ENCODE measurements at places on chromosomes 6 and 20.

DNA sequence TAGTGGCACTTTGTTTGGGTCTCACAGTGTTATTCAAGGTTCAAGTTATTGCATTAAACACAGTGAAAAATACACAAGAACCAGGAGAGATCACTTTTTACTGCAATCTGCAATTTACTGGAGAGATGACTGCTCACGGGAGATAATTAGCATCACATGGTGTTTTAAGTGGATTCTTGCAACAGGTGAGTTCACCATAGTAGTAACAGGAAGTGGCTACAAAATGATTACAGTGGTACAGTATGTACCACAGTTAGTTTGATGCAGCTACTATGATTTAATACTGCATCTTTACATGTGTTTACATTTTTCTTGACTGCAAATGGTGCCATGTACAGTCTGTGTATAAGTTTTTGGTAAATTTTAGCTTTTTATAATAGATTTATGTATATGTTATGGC lies 96.5 kb upstream of the SCP2D1 start:
- DNase-seq, result no peak

DNA sequence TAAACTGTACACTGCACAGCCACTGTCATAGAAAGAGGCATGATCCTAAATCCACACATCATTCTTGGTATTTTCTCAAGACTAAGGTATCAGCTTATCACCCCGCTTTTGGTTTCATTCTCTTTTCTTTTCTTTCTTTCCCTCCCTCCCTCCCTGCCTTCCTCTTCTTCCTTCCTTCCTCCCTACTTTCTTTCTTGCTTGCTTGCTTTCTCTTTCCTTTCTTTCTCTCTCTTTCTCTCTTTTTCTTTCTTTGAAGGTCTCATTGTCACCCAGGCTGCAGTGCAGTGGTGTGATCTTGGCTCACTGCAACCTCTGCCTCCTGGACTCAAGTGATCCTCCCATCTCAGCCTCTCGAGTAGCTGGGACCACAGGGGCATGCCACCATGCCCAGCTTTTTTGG lies 81.1 kb downstream of the MAP7 start:
- DNase-seq, result no peak

DNA sequence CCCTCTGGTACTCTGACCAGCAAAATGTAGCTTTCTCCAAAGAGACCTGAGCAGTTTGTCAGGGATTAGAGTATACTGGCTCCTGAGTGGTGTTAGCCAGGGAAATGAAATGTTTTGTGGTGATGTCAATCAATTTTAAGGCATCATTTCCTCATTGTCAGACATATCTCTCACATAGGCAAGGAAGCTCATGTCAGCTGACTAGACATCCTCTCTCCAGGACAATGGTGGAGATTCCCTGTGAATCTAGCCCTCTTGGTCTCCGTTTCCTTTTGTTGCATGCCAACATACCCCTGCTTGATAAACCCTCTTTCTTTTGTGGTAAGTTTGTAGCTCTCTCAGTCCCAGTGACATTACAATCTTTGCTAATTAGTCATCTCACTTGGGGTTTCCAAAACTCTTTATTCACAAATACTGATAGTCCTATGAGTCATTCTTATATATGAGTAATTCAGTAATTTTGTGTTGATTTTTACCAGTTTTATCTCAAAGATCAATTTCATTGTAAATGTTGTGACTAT lies 135.6 kb upstream of the PTPRK start:
- no peak for DNase-seq

DNA sequence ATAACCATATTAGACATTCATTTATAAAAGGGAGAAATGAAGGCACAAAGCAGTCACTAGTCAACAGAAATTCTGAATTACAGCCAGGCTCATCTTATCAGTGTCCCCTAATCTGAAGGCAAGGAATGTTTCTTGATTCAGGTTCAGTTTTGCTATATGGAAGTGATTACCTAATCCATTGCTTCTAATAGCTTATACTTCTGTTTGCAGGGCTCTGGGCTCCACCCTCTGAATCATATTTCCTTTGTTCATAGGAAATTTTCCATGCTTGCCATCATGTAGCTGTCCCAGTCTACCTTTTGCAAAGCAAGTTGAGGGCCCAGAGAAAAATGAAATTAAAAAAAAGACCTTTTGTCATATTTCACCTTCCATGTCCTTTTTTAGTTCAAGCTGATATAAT lies 96.0 kb downstream of the LCA5 start:
- DNase-seq, result no peak

DNA sequence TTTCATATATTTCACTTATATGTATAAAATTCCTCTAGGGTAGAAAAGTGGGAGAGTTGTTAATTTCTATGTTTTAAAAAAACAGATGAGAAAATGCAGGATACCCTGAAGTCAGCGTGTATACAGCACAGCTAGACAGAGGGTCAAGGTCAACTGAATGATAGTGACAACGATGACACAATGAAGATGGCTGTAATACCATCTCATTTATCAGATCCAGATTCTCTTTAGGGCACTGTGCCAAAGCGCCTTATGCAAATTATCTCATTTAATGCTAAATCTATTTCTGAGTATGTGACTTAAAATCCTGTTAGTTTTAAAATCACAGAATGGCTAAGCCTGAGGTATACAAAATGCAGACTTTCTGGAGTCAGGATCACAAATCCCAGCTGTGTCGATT lies 431.4 kb upstream of the RUNX2 start:
- no peak for DNase-seq

GRCh38 chr6:144581812-144582537 lies 296.8 kb downstream of the UTRN start:
- DNase-seq, result no peak

GRCh38 chr6:28757429-28758045 lies 166.2 kb downstream of the TRIM27 start:
- DNase-seq, result no peak

- DNase-seq, result no peak
Measured at GRCh38 chr6:17758119-17758518, 51.4 kb upstream of the NUP153 start.

GRCh38 chr6:37218061-37218460 lies 39.5 kb upstream of the TBC1D22B start:
- no peak for DNase-seq

DNA sequence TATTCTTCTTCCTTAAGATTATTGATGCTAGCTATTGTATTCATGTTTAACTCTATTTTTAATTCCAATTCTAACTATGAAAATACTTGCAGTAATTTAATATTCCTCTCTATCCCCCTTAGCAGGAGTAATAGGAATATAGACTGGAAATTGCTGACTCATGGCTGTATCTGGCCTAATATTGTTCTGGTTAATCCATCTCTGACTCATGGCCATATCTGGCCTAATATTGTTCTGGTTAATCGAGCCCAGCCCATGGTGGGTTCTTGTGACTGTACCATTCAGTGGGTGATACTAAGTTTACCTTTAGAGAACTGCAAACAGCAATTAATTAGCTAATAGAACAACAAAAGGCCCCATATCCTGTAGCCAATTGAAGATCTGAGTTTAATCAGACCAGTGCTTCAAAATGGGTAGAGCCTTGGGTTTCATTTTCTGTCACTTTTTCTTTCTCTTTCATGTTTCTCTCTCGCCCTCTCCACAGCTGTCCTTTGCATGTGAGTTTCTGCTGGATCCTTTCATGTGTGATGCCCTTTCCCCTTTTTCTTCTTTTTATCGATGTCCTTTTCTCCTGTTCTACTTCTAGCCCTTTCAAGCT lies 50.6 kb downstream of the SLC22A3 start:
- no peak for DNase-seq

DNA sequence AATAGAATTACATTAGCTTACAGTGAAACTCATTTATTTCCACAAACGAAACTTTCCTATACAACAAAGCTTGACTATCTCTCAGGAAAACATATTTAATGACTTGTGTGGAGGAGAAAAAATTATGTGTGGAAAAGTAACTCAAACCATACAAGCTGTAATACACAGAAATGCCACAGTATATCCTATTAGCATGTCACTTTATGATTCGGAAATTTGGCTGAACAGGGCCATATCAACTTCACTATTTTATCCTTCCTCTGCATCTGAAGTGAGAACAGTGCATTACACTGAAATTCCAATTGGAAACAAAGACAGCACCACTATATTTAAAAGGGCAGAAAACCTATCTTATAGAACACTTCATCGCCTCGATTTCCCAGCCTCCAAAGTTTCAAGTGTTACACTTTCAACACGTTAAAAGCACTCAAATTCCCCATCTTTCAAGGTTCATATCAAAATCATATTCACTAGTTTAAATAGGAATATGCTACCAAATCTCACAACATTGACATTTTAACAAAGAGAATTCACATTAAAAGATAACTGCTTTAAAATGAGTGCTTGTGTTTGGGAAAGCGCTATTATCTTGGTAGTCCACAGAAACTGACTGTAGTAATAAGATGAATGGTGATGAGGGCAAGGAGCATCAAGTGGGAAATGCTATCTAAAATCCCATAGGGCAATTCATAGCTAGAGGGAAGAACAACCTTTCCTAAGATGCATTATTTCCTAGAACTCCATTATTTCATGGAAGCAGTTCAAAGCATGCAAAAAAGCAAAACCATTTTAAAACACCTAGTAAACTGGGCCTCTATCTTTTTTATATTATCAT lies 1.8 kb downstream of the REV3L start:
- DNase-seq, result peak; percentile 5

DNA sequence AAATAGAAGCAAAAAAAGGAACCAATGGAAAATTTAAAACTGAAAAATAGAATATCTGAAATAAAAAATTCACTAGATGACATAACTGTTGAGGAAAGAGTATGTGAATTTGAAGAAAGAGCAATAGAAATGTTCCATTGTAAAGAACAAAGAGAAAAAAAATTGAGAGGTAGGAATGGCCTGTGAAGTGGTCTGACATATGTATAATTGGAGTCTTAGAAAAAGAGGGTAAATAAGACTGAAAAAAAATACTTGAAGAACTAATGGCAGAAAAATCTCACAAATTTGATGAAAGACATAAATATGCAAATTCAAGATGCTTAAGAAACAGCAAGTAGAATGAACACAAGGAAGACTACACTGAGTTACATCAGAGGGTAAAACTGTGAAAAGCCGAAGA lies 93.4 kb downstream of the QKI start:
- DNase-seq, result no peak

DNA sequence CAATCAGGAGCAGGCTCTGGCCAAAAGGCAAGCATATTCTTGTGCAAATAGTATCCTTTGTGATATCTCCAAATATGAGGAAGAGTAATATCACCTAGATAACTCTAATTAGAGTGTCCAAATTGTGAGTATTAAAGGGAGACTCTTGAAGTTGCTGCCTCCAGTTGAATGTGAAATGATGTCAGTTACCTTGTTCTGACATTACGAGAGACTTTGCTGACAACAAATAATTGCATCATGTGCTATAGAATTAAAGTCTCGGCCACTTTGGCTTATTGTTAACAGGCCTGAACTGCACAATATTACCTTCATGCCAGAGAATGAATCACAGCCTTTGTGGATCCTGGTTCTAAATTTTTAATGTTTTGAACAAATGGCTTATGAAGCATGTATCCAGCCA lies 106.5 kb downstream of the AIG1 start:
- DNase-seq, result no peak

GRCh38 chr6:158152659-158153058 lies 15.4 kb downstream of the SERAC1 start:
- DNase-seq, result no peak

- no peak for DNase-seq
Measured at GRCh38 chr6:53431704-53432103, 83.0 kb upstream of the ELOVL5 start.
